ENCODE measurements at places on chromosomes 1 and 21.
A peak's percentile ranks its signal among the peaks of the same experiment; 100 is the strongest.

GRCh38 chr1:81304187-81304586 lies 496.5 kb upstream of the ADGRL2 start:
- no peak for DNase-seq

DNA sequence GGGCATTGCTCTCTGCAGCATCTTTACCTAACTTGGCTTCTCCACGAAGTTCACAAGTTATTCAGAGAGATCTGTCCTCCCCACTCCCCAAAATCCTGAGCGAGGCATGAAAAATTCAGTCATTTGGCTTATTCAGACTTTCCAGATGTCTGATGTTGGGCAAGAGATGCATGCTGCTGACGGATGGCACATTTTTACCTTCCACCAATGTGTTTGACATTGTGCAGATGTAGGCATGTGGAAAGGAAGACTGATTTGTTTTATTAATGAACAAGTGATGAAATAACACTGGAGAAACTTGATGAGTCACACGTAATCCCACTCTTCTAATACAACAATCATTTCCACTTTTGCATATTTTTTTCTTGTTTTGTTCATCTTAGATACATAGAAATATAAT lies 86.7 kb downstream of the C1orf94 start:
- DNase-seq = no peak

DNA sequence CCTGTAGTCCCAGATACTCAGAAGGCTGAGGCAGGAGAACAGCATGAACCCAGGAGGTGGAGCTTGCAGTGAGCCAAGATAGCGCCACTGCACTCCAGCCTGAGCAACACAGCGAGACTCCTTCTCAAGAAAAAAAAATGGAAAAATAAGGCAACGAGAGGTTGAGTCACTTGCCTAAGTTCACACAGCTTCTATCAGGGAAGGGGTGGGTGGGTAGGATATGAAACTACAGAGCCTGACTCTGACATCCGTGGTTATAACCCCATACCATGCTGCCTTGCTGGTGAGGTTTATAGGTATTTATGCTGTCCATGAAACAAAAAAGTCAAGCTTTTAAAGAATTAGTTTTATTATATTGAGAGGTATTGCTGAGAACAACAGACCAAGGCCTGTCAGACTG lies 61.5 kb upstream of the RAB4A start:
- no peak for DNase-seq

DNA sequence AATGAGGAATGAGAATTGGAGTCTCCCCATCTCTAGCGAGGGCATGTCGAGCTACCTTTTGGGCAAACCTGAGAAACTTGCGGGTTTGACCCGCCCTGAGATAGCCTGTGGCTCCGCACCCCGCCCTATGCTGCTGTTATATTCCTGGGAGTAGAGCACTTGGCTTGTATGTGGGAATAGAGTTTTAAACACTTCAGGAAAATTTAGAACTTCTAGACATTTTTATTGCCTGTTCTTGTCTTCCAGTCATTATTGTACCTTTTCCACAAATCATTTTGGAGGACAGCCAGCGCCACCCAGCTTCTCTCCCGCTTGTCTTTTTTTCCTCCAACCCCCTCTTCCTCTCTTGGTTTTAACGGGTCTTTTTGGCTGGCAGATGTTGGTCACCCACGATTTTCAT lies 738 bp downstream of the GNPAT start:
- DNase-seq = peak; percentile 11

DNA sequence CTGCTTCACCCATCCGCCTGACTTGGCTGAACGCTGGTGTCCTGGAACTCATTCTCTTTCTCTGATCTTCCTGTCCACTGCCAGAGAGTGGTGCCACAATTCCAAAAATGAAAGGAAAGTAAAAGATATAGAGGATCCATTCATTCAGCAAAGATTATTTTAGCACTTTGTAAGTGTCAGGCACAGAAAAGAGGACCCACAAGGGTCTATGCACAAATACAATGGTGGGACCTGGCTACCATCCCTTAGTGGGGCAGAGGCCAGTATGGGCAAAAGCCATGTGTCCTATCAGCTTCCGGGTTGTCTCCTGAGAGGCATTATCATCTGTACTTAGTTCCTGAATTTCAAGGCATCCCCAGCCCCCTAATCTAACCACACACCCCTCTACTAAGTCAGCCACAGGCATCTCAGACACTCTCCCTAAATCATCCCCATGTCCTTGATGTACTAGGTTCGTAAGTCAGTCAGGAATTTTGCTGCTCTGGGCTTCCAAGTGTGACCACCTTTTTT lies 19.0 kb downstream of the SSR2 start:
- no peak for DNase-seq

DNA sequence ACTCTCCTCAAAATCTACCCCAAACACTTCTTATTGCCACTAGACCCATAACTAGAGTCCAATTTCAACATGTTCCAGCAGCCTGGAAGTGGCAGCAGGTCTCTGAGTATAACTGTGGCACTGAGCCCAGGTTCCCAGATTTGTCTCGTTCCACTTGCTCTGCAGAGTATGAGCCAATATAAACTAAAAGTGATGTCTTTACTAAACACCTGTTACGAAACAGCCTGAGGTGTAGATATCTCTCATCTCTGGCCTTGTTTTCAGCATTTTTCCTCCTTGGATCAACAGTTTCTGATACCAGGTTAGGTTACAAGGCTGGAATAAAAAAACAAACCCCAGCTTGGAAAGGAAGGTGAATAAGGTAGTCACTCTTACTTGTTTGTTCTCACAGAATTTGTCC lies 25.2 kb upstream of the PRDX6 start:
- DNase-seq = no peak

DNA sequence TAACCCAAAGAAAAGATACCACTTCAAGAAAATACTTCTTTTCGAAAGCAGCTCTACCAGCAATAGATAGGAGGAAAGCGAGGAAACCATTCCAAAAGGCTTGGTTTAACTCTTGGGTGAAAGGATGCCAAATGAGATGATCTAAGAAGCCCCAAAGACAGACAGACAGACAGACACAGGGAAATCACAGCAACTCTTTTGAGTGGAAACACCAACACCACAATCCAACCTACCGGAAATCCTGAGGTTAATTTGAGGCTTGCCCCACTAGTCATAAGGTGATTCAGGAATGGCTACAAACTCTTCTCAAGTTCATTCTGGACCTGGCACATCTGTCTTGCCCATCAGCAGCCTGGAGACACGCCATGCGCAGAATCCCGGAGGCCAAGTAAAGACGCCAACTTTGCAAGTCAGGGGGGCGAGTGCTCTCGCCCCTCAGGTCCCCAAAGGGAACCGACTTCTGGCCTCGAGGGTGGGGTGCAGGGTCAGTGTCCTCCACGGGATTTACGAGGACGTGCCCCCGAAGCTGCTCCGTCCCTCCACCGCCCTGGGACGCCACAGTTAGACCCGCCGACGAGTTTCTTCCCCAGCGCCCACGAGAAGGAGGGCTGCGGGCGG lies 778 bp downstream of the EVI5 start:
- DNase-seq = peak; percentile 31

- DNase-seq = no peak
Observed at GRCh38 chr1:23448846-23449245, 24.3 kb upstream of the TCEA3 start.

DNA sequence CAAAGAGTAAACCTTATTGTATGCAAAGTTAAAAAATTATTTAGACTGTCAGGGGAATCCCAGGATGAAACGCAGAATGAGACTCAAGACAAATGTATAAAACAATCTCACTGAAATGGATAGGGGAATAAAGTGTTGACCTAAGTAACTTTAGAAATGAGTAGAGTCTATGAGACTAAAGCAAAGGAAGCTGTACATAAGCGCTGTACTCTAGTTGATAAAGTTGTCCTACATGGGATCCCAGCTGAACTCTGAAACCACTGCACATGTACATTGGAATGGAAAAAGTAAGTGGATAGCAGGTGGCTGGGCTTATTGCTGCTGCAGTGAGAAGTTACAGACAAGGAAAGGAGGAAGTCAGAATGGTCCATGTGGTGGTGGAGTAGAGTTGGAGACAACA lies 18.7 kb downstream of the MMEL1 start:
- no peak for DNase-seq
